Mammary microvascular endothelial cell (primary cell): ENCODE measurements at places on chromosomes 11 and 22. TPM values are rescaled to one million over a fixed set of nuclear protein-coding genes. Genes with fewer than 3 reads are reported as not detected.

Gene P2RY2
- total RNA-seq, result 15.2 and 16.5 TPM in 2 replicates

Gene ACCS
- total RNA-seq, result 2.5 and 3.2 TPM in 2 replicates

Gene BEST1
- total RNA-seq, result not detected in 2 replicates

Gene FIBIN
- not detected in 2 replicates for total RNA-seq

Gene ASCC2
- total RNA-seq, result 31.2 and 33.4 TPM in 2 replicates

Gene ART5
- total RNA-seq, result not detected in 2 replicates

Gene OTOG
- not detected in 2 replicates for total RNA-seq

Gene APOL6
- 11.8 and 12.9 TPM in 2 replicates for total RNA-seq
